Activated CD8-positive, alpha-beta T cell treated with anti-CD3 and anti-CD28 coated beads, Interleukin-2, amount 10 ng/mL, durations not matched to agents 7 days and 5 days (primary cell): ENCODE measurements at places on chromosomes 5 and 9. TPM values are rescaled to one million over a fixed set of nuclear protein-coding genes. Genes with fewer than 3 reads are reported as not detected.

GRCh38 chr5:156815988-156816599, 34.0 kb upstream of the PPP1R2B start:
- H3K27me3 ChIP-seq, result no peaks in the 10 kb centered on the region
- peaks cover 2% of the 10 kb centered on the region for H3K4me1 ChIP-seq
- no peak overlapping the region for H3K27ac ChIP-seq
- H3K36me3 ChIP-seq, result no peaks in the 10 kb centered on the region
- H3K4me3 ChIP-seq, result no peak overlapping the region
- peak; percentile 55 for DNase-seq

GRCh38 chr9:107972346-107972745, 482.8 kb upstream of the KLF4 start:
- no peak overlapping the region for H3K4me3 ChIP-seq
- DNase-seq, result no peak
- no peak overlapping the region for H3K27ac ChIP-seq
- no peaks in the 10 kb centered on the region for H3K4me1 ChIP-seq
- no peaks in the 10 kb centered on the region for H3K27me3 ChIP-seq
- H3K36me3 ChIP-seq, result no peaks in the 10 kb centered on the region

GRCh38 chr9:75027187-75028107, 646 bp downstream of the CARNMT1 start:
- H3K36me3 ChIP-seq, result peaks cover 10% of the 10 kb centered on the region
- no peaks in the 10 kb centered on the region for H3K27me3 ChIP-seq
- H3K27ac ChIP-seq, result peak overlapping the region; percentile 98
- peak; percentile 65 for DNase-seq

- peaks cover 8% of the 10 kb centered on the region for H3K4me1 ChIP-seq
- no peak for DNase-seq
- no peak overlapping the region for H3K4me3 ChIP-seq
- peaks cover 17% of the 10 kb centered on the region for H3K36me3 ChIP-seq
These were observed 61.4 kb downstream of the KIF24 start for GRCh38 chr9:34267660-34268059.

The DMGDH gene
- not detected for total RNA-seq
